ENCODE measurements at places on chromosomes 13 and 19.

GRCh38 chr19:12956446-12957388 is at the start of gene GADD45GIP1:
Gene GADD45GIP1 (minus strand): TSS chr19:12957223. CDS start chr19:12957212, 11 bp downstream.
- peak; percentile 79 for DNase-seq

- no peak for DNase-seq
Observed at GRCh38 chr19:17620696-17621095, 65.2 kb downstream of the COLGALT1 start.

DNA sequence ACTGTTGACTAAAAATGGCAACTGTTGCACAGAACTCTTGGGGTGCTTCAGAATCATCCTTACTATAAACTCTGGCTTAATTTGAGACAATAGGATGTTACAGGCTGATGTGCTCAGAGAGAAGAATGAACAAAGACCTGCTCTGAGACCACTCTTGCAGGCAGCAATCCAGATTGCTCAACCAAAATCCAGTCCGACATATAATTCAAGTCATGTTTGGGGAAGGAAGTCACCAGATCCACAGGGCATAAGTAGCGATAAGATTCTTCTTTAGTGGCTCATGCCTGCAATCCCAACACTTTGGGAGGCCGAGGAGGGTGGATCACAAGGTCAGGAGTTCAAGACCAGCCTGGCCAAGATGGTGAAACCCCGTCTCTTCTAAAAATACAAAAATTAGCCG is 20.6 kb downstream of the MTMR6 start:
- DNase-seq: no peak

DNA sequence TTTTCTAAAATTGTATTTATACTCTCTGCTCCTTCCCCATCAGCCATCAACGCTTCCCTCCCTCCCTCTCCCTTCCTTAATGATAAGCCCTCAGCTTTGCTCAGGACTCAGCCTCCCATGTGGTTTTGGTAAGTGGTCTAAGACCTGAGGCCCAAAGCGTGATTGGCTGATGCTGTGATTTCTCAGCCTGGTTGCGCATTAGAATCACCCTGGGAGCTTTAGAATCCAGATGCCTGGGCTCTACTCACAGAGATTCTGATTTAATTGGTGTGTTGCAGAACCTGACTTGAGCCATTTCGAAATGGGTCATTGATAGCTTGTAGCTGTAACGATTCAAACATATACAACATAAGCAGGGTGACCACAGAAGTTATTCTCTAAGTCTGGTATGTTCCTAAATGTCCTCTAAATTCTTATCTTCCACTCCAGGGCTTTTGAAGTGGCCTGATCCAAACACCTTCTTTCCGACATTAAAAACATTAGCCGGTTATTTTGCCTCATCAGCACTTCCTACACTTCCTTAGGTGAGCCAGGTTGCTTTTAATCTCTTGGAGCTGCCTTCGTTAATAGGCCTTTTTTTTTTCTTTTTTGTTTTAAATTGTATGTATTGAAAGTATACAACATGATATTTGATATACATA is 60.6 kb downstream of the LRCH1 start:
- DNase-seq: no peak

DNA sequence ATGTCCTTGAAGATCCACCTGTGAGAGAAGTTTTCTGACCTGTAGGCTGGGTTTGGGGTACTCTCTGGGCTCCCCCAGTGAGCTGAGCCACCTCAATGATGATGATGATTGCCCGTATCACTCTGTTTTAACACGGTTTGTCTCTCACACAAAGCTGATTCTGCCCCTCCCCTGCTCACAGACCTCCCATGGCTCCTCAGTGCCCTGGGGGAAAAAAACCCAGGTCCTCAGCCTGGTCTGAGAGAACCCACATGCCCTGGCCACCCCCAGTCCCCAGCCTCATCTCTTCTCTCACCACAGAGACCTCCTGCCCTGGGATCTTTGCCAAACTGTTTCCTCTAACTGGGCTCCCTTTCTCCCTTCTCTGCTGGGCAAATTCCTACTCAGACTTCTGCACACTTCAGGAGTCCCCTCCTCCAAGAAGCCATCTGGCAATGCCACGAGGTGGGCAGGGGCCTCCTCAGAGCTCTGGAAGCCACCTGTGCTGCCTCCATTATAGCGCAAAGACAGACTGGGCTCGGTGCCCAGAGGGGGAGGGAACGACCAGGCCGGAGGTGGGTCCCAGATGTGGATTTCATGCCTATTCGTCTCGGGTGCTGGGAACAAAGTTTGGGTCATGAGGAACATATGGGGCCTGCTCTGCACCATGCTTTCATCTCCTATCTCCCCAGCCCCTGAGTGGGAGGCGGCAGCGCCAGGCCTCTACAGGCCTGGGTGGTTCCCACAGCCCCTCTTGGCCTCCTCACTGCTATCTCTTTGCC is 8.5 kb upstream of the CA11 start:
- no peak for DNase-seq

DNA sequence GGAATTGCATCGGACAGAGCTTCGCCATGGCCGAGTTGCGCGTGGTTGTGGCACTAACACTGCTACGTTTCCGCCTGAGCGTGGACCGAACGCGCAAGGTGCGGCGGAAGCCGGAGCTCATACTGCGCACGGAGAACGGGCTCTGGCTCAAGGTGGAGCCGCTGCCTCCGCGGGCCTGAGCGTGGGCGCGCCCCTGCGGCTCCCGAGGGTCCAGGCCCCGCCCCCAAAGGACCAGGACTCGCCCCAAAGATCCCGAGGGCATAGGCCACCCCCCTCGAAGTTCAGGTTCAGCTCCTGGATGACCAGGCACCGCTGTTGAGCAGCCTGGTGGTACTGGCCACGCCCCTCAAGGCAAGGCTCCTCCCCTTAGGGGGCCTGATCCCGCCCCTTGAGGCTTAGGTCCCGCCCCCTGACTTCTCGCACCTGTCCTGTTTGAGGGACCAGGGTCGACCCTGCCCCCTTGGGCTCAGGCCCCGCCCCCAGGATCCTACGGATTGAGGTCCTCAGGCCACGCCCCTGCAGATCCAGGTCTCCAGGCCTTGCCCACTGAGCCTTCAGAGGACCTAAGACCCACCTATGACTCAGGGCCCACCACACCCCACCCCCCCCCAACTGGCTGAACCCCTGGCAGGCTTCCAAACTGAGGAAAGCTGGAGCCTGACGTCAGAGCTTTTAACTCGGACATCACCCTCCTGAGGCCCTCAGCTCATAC is 43.1 kb downstream of the CYP4F22 start:
- peak; percentile 67 for DNase-seq

DNA sequence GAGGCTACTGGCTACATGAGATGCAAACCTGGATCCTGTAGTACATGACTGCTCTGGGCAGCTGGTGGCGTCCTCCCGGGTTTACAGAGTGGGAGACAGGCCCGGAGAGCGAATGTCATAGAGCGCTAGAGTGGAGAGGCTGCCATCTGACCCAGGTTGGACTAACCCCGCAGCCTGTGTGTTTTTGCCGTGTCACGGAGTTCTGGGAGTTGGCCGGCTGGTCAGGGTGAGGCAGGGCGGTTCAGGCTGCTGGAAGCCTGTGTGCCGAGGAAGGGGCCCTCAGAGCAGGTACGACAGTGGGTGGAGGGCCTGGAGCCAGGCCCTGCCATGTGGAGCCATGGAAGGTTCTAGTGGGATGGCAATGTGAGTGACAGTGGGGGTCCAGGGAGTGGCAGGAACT is 12.5 kb downstream of the CRTC1 start:
- DNase-seq: no peak

GRCh38 chr13:114013952-114014629 is 40.2 kb upstream of the C13orf46 start:
- DNase-seq: no peak

- no peak for DNase-seq
Observed at GRCh38 chr13:33003458-33004019, 12.7 kb upstream of the KL start.

GRCh38 chr13:27038323-27038722 is 133.3 kb downstream of the USP12 start:
- DNase-seq: no peak

- no peak for DNase-seq
Observed at GRCh38 chr19:12270854-12271253, 23.8 kb downstream of the ZNF44 start.

DNA sequence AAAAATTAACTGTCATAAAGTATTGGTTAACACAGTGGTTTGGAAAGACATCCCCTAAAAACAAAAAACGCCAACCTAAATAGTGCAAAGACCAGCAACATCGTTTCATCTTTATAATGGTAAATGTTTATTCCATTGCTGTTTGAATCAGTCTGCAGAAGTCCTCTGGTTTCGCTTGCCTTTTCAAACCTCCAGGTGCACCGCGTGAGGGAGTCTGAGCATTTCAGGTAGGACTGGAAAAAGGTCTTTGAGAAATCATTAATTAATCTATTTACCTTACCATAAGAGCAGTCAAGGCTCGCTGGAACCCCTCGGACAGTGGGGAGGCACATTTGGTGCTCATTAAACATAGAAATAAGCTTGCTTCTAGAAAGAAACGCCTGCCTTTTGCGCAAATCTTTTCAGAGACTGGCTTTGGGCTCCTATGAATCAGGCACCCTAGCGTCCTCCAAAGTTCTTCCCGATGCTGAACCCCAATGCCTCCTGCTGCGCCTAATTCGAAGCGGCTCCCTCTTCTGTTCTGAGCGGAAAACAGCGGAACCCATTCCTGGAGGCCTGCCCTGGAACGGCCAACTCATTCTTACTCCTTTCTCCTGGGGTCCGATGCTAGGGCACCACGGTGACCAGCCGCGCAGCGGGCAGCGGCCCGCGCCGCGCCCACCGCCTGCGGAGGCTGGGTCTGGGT is 951 bp upstream of the MTUS2 start:
- no peak for DNase-seq

DNA sequence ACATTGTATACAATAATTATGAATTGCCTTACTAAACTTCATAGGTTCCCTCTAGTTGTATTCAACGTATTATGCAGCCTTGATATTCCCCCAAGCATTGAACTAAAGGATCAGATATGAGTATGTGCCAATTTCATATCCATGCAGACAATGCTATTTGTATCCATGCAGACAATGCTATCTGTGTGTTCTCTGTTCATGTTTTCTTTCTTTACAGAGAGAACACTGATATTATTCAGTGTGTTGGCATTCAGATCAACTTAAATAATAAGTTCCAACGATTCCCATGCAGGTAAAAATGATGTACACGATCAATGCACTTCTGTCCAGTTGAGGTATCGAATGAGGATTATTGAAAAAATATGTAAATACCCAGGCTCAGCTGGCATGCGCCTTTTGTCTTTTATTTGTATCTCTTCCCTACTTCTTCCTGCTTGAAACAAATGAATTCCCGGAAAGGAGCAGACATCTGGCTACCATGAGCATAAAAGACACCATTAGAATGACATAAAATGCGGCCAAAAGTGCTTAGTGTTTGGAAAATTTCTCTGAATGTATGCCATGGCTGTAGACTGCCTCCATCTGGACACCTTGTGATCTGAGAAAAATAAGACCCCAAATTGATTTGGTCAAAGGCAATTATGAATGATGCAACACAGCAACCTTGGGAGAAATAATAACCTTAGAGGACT is 731.5 kb downstream of the SLITRK1 start:
- DNase-seq: no peak

DNA sequence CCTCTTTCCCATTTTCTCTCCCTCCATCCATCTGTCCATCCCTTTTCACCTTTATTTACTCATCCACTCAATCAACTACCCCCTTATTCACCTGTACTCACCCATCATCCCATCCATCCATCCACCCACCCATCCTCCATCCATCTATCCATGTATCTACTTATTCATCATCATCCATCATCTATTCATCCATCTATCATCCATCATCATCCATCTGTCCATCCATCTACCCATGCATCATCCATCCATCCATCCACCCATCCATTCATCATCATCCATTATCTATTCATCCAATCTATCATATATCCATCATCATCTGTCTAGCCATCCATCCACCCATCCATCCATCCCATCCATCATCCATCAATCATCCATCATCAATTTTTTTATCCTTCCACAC is 48.3 kb upstream of the ZNF536 start:
- DNase-seq: no peak

- no peak for DNase-seq
Observed at GRCh38 chr13:100536643-100537180, 51.9 kb downstream of the GGACT start.

GRCh38 chr13:106587787-106588186 is 19.9 kb upstream of the ARGLU1 start:
- no peak for DNase-seq

DNA sequence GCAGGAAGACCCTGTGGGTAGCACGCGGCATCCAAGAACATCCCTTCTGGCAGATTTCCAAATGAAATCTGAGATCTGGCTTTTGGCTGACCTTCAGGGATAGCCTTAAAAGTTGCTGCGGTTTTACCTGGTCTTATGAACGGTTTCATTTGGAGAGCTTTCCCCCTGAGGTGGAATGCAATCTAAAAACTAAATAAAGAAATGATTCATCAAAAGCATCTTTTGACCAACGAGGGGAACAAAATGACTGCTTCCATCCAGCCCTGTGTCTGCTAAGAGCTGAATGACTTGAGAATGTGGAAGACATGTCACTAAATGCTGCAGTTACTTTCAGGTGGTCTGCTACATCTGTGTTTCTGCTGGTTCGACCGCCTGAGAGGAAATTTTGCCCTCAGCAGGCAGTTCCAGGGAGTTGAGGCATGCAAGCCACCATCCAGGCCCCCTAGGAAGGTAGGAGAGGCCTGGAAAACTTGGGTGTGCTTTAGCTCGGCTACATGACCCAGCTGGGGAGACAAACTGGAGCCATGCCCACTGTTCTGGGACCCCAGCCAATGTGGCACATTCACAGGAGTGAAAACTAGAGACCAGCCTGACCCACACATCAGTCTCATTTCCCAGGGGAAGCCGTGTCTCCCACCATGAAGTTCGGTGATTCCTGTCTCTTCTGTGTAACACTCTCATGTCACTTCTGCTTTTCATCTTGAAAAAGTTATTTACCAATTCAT is 175.1 kb upstream of the KL start:
- DNase-seq: no peak

DNA sequence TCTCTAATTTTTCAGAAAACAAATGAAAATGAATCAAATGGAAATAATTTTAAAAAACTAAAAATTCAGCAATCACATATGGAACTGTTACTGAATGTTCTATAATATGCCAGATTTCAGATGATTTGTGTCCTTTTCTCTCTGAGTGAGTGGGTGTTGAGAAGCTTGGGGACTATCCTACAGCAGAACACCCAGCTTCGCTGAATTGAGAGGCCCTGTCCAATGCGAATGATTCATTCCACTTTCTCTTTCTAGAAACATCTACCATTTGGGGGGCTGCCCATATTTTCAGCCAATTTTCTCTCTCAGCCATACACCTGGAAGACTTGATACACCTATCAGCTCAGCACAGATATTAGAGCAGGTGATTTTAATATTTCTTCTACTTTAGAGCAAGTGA is 1666.7 kb downstream of the EFNB2 start:
- DNase-seq: no peak

- no peak for DNase-seq
Observed at GRCh38 chr13:60453490-60453889, 56.5 kb downstream of the TDRD3 start.

- no peak for DNase-seq
Observed at GRCh38 chr19:52034051-52034728, 6.0 kb upstream of the ZNF614 start.

- no peak for DNase-seq
Observed at GRCh38 chr19:40523322-40524047, 53.2 kb upstream of the SHKBP1 start.

- DNase-seq: no peak
Observed at GRCh38 chr13:78620936-78621470, 17.7 kb upstream of the POU4F1 start.

GRCh38 chr13:51000061-51000460 is 90.5 kb downstream of the RNASEH2B start:
- DNase-seq: no peak

All from activated T-cell treated with anti-CD3 and anti-CD28 coated beads, Interleukin-2, amount 50 U/mL, for 4 hours (primary cell).